Amygdala (tissue), 56 donors: ENCODE measurements at places on chromosomes 1 and 21.
A peak's percentile ranks its signal among the peaks of the same experiment; 100 is the strongest.

DNA sequence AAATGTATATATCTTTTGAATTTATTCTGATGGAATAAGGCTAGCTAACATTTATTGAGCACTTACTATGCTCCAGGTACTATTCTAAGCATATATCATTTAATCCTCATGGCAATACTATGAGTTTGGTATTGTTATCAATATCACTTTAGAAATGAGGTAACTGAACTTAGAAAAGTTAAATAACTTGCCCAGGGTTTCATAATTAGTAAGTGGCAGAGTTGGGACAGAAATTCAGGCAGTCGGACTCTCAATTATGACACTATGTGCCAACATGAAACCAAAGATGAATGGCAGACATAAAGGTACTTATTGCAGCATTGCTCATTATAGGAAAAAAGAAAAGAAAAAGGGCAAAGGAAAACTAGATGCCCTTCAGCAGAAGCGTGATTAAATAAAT, 48.2 kb downstream of the RAB3GAP2 start:
- DNase-seq: no peak

- DNase-seq: no peak
Observed at GRCh38 chr1:226831953-226832352, 38.5 kb upstream of the PSEN2 start.

- no peak for DNase-seq
Observed at GRCh38 chr1:214296860-214297745, 16.1 kb downstream of the SMYD2 start.

- DNase-seq: no peak
Observed at GRCh38 chr1:212341090-212341489, 55.9 kb downstream of the PPP2R5A start.

DNA sequence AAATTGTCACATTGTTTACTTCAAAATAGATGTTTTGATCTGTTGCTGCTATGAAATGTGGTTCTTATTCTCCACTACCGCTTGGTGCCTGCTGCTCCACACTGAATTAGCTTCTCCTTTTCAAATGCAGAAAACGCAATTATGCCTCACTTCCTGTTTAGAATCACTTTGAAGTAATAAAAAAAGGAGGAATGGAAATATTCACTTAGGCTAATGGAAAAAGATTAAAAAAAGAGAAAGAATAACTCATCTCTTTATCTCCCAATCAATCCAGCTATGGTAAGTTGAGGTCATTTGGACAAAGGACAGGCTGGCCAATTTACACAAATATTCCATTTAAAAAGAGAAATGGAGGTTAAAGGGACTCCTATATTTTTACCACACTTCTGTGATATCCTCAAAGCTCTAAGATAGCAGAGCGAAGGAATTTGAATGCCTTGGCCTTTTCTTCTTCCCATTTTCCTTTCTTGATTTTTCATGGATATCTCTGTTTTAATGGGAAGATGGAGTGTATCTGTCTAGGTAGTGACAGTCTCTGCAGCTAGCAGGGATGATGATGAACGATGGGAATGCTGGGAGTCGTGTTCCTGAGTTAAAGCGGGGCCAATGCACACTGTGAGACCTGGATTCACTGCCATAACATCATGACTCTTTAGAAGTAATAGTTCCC, 35.7 kb downstream of the RGS5 start:
- no peak for DNase-seq

DNA sequence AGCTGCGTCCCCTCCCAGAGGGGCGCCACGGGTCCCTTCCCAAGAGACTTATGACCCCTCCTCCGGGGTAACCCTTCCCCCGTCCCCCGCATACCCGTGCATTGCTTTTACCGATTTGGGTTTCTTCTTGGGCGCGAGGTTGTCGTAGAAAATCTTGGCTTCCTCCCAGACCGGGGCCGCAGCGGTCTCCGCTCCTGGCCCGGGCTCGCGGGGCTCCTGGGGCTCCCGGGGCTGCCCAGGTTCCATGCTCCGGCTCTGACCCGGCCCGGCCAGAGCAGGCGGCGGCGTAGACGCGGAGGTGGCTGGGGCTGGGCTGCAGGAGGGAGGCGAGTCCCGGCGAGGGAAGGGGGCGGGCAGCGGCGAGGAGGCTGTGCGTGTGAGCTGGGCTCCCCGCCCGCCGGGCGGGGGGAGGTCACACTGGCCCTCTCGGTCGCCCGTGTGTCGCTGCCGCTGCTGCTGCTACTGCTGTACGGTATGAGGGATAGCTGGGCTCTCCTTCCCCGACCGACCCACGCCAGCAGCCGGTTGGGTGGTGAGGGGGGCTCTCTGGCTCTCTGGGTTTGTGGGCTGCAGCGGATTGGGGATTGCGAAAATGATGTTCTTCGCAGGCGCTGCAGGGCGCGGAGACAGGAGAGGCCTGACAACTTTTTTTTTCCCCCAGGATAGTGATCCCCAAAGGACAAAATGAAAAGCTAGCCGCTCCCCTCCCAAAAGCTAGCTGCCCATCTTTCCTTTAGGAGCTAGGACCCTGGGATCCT, at the start of gene NT5C1A:
Gene NT5C1A, minus strand, starts transcription at position 315 of the 758 bp plus-strand sequence. Its CDS starts 69 bp downstream, at position 246.
- DNase-seq: no peak

- peak; percentile 76 for DNase-seq
Observed at GRCh38 chr1:226309398-226310244, 657 bp upstream of the LIN9 start.

- no peak for DNase-seq
Observed at GRCh38 chr1:231626951-231627614, 493 bp downstream of the DISC1 start.

- no peak for DNase-seq
Observed at GRCh38 chr1:218397752-218398339, 52.7 kb downstream of the TGFB2 start.

DNA sequence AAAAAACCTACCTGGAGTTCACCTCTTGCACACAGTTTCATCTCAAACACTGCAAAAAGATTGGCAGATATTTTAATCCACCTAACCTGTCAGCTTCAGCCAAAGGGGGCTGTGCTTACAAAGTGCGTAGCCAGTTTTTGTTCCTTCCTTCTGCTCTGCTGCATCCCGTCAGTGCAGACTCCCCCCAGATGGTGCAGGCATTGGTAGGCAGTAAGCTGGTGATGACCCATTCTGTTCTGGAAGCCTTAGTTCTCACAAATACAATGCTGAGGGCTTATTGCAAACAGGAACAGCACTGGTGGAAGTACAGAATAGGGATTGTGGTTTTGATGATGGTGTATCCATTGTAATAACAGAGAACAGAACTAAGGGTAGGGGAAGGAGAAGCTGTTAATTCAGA, 239.5 kb downstream of the RYR2 start:
- no peak for DNase-seq

GRCh38 chr1:94863297-94863911, 43.2 kb downstream of the SLC44A3 start:
- DNase-seq: no peak

DNA sequence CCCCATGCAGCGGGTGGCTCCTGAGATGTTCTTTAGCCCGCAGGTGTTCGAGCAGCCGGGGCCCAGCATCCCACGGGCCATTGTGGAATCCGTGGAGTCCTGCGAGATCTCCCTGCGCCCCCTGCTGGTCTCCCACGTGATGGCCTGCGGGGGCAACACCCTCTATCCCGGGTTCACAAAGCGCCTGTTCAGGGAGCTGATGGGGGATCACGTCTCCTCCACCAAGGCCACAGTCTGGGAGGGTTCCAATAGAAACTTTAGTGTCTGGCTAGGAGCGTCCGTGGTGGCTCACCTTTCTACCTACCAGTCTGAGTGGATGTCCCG, 71.0 kb downstream of the ACTL8 start:
- no peak for DNase-seq

DNA sequence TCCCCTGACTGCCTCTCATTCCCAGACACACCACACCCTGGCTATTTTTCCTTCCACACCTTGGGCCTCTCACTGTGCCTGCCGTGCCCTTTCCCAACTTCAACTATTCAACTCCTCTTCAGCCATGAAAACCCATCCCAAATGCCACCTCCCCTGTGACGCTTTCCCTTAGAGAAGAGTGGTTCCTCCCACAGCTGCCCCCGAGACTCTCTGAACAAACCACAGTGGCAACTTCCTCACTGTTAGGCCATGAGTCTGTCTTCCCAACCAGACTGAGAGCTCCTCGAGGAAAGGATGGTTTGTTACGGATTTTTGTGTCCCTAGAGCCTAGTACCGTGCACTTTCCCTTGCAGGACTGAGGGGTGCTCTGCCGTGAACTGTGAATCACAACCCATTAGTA, 59.2 kb downstream of the LRRN2 start:
- no peak for DNase-seq

DNA sequence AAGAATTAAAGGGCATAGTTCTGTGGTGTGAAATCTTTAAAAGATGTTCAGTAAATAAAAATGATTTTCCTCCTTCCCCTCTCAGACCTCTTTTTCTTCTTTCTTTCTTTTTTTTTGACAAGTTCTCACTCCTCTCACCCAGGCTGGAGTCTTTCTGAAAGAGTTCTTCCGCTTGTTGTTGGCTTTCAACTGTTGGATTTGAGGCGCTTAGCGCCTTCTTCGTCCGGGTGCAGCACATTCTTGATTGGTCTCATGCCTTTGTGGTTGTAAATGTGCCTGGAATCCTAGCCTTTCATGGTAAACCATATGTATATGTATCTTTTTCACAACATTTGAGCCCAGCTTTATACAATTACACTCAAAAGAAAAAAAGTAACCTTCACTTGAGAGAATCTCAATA, 980 bp upstream of the METTL18 start:
- DNase-seq: no peak

DNA sequence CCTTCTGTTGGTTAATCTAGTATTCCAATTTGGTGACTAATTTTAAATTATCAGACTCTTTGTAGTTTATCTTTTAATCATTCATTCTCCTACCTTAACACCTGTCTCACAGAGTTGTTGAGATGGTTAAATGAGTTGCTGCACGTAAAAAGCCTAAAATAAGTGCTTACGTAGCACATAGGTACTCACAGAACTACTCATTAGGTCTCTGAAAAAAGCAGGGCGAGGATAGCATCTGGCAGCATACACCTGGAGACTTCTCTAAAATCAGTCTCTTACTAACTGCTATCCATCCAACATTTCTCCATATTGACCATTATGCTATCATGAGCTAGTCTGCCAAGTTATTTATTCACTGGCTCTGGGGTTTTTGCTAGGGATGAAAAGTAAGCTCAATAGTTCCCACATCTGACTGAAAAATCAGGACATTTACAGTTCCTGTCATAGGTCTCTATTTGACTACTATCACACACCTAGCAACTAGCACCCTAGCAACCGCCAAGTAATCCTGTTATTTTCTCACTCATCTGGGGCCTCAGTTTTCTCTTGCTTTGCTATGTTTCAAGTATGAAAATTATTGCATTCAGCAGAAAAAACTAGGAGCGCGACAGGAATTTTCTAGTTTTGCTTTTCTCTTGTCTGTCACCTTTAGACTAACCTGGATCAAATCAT, 11.2 kb downstream of the CSDE1 start:
- DNase-seq: no peak

GRCh38 chr1:160646711-160647328, at the start of gene SLAMF1:
SLAMF1 (minus strand) TSS chr1:160647044; CDS start chr1:160646945, 99 bp downstream.
- no peak for DNase-seq

- DNase-seq: no peak
Observed at GRCh38 chr21:28104346-28104745, 888.3 kb downstream of the LTN1 start.

DNA sequence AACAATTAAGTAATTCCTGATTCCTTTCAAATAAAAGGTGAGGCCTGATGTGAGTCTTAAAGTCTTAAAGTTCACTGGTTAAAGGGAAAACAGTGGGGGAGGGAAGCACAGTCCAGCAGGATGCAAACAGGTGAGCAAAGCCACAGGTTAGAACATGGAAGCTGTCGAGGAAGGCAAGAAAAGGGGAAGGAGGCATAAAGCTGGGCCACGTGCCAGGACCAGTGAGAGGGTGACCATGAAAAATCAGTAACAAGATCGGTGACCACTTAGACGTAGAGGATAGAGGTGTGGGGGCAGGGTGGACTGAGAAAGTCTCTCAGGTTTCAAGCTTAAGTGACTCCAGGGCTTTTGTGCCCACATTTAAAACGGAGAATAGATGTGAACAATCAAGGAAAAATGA, 231.3 kb downstream of the SETD4 start:
- DNase-seq: no peak

DNA sequence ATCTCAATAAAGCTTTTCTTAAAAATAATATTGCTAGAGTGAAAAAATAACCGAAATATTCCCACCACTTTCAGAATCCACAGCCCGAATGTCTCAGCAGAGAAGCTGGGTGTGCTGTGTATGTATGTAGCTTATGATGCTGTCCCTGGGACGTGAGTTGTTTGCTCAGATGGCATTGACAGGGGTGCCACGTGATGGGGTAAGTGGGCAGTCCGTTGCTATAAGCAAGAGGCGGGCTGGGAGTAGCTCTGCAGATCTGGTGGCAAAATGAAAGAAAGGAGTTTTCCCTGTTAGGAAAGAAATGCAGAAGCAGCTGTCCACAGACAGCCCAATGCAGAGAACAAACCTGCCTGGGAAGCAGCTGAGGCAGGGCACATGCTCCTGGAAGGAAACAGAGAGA, 3.8 kb upstream of the FAM20B start:
- peak; percentile 18 for DNase-seq

- no peak for DNase-seq
Observed at GRCh38 chr1:74065081-74065480, 132.9 kb downstream of the LRRIQ3 start.

DNA sequence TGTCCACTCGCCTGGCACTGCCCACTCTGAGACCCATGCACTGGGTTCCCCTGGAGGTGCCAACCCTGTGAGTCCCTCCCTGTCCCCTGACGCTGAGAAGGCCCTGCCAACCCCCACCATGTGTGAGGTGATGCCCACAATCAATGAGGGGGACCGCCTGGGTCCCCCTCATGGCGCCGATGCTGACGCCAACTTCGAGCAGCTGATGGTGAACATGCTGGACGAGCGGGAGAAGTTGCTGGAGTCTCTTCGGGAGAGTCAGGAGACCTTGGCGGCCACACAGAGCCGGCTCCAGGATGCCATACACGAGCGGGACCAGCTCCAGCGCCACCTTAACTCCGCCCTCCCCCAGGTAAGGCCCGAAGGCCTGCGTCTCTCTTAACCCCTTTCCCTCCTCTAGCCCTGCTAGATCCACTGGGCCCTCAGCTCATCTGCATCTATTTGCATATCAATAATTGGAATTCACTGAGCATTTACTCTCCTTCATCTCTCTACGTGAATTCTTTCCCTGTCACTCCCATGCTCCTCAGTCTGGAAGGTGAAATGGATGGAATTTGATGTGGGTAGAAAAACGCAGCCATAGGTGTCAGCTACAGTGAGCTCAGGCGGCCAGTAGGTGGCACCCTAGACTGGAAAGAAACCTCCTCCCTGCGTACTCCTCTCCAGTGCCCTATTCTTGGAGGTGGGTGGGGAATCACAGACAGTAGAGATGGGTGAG, 12.8 kb downstream of the PPFIA4 start:
- DNase-seq: peak; percentile 56

GRCh38 chr1:81936853-81937252, 136.1 kb downstream of the ADGRL2 start:
- DNase-seq: peak; percentile 9
